ENCODE measurements at places on chromosomes 6 and 20.

GRCh38 chr6:157400676-157401075 is 19.7 kb downstream of the ZDHHC14 start:
- no peak for DNase-seq

DNA sequence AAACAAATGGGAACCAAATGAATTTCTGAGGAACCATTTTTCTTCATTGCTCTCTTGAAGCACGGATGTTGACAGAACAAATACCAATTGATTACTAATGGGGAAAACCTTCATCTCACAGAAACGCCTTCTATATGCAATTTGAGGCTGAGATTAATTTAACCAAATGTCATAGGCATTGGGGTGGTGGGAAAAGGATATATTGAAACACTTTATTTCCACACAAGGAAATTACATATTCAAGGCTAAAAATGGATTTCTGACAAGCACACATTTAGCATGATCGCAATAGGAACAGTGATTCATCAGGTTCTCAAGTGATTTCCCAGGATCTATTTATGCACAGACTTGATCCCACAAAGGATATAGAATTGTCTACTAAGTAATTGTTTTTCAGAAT is 88.9 kb downstream of the COL12A1 start:
- DNase-seq, result no peak

DNA sequence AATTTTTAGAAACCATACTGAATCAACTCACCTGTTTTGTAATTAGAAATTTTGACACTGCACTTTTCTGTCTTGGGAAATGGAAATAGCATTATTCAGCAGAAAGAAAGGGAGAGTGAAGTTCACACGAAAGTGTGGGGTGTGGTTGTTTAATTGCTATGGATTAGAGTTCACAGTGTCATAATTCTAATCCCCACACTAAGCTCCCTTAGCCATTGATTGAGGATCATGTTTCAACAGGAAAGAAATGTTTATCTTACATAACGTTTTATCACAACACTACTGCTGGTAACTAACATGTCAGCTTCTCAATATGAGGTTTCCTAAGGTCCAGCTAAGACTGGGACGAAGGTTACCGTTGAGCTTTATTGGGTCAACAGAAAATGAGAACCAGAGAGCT is 31.4 kb upstream of the GSTA5 start:
- DNase-seq, result no peak

GRCh38 chr20:36543184-36544133 is 2.1 kb downstream of the MYL9 start:
- DNase-seq, result no peak

DNA sequence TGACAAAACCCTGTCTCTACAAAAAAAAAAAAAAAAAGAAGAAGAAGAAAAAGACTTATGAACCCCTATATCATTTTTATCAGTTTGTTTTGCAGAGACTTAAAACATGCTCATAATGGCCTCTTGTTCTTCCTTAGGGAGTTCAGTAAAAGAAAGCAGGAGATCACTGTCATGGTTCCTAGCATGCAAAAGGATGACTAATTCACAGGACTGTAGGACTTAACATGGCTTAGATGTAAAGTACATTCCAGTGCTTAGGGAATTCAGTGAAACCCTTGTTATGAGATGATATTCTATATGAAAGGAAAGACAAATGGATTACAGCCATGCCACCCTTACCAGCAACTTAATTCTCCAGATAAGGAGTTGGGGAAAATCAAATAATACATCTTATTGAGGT is 29.5 kb downstream of the EEF1A1 start:
- no peak for DNase-seq

DNA sequence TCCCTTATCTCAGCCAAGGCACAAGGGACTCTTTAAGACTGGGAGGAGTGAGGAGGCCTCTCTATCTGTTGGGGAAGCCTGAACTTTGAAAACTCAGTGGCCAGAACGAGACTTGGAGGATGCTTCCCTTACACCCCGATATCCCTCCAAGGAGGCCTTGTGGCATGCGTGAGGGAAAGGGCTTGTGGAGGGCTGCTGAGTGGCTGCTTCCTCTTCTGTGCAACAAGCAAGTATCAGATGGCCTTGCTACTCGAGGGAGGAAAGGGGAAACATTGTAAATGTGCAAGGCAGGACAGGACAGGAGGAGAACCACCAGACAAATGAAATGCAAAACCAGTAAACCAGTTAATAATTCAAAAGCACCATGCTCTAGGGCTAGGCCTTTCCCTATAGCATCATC is 306.5 kb upstream of the MAP3K7 start:
- no peak for DNase-seq

DNA sequence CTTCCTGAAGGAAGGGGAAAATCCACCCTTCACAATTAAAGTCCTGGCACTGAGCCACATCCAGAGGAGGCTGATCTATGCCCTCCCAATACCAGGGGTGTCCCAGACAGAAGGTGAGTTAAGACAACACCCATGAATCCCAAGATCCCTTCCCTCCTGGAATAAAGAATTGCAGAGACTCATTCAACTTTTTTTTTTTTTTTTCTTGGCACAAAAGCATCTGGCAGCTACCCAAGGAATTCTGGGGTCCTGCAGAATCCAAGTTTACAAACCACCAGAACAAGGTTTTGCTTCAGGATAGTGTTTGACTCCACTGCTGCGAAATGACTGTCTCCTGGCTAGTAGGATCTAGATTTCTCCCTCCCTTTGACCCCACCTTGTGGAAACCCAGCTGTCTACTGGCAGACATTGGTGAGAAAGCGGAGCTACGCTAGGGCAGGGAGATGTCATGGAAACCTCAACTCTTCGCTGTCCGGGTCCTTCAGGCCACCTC is 37.4 kb downstream of the JAG1 start:
- no peak for DNase-seq

Data from DND-41 (cell line).